HS-27A (cell line): ENCODE measurements at places on chromosomes 5 and 9.

GRCh38 chr5:115168829-115169486 lies 750 bp downstream of the TRIM36 start:
- DNase-seq, result no peak

DNA sequence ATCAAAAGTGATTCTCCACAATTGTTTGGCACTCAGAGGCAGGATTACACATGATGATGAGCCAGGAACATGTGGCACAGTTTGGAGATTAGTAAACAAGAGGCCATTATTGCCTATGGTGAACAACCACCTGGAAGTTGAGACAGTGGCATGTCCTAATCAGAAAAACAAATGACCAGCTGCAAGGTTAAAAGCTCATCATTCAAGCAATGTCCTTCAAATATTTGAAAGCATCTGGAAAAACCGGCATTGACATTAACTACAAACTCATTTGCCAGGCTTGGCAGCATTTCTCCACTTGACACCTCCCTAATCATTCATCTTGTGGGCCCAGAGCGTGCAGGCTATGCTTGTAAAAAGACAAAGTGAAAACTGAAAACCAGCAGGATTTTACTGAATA lies 80.6 kb upstream of the MEGF10 start:
- no peak for DNase-seq

GRCh38 chr5:52794519-52794918 lies 6.8 kb downstream of the ITGA1 start:
- no peak for DNase-seq

- no peak for DNase-seq
Observed at GRCh38 chr9:125884218-125884595, 137.0 kb downstream of the PBX3 start.

GRCh38 chr9:6897207-6897822 lies 139.5 kb downstream of the KDM4C start:
- DNase-seq, result no peak

GRCh38 chr5:79186455-79186854 lies 49.5 kb upstream of the JMY start:
- DNase-seq, result no peak
